ENCODE measurements at places on chromosomes 3 and 15.

DNA sequence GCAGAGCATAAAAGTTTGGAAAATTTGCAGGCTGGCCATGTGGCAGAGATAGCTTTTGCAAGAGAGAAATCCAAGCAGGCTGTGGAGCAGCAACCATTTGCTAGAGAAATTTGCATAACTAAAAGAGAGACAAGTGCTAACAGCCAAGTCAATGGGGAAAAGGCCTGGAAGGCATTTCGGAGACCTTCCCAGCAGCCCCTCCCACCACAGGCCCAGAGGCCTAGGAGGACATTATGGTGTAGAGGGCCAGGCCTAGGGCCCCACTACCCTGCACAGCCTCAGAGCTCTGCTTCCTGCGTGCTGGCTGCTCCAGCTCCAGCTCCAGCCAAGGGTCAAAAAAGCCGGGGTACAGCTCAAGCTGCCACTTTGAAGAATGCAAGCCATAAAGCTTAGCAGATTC lies 82.7 kb downstream of the MYO5A start:
- no peaks in the 10 kb centered on the region for H3K36me3 ChIP-seq
- H3K27ac ChIP-seq = no peak overlapping the region
- no peak overlapping the region for H3K4me3 ChIP-seq
- H3K4me1 ChIP-seq = no peaks in the 10 kb centered on the region
- no peak for DNase-seq

DNA sequence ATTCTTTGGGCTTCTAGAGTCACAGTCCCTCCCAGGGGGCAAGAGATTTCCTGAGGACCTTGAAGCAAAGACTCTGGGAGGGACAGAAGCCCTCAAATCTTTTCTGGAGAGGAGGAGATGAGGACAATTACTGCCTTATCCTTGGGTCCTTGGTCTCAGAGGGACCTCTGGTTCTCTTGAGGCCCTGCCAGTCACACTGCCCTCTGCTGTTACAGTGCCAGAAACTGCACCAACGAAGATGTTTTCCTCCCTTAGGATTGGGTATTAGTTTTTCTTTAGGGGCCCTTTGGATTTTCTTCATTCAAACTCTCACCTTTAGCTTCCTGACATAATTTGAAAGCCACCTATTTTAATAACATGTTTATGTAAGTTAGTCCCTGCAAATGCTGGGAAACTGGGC lies 58.2 kb upstream of the SCN5A start:
- H3K27ac ChIP-seq = no peak overlapping the region
- no peaks in the 10 kb centered on the region for H3K36me3 ChIP-seq
- DNase-seq = no peak
- H3K4me3 ChIP-seq = no peak overlapping the region

DNA sequence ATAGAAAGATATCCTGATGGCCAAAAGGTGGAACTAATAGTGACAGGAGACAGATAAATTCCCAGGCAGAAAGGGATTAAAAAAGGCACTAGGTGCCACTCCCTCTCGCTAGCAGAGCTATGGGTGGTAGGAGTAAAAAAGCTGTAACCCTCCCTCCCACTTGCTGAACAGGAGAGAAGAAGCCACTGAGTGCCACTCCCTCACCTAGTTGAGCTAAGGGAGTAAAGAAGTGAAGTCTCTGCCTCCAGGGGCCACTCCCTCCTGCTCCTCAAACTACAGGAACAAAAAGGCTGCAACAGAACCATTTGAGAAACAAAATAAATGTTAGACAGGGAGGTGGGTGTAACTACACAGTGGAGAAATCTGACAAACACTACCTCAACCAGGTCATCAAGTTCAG lies 276.2 kb upstream of the EPHA6 start:
- no peak for DNase-seq
- H3K27ac ChIP-seq = no peak overlapping the region
- H3K36me3 ChIP-seq = no peaks in the 10 kb centered on the region
- H3K4me3 ChIP-seq = no peak overlapping the region
- H3K4me1 ChIP-seq = no peaks in the 10 kb centered on the region

DNA sequence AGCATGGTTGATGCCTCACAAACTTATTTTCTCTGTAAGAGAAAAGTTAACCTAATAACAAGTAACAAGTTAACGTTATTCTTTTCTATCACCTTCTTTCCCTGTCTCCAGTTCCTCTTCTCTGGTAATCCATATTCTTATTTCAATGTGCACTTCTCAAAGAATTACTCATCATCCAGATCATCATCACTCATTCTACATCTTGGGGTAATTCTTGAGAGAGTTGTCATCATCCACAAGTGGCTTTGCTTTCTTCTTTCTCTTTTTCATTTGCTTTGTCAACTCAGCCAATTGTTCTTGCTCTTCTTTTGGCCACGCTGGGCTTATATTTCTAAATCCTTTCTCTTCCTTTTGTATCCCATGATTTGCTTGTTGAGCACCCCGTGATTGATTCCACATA lies 20.8 kb upstream of the RNF111 start:
- H3K4me3 ChIP-seq = no peak overlapping the region
- DNase-seq = no peak
- no peaks in the 10 kb centered on the region for H3K36me3 ChIP-seq
- H3K4me1 ChIP-seq = no peaks in the 10 kb centered on the region
- H3K27ac ChIP-seq = no peak overlapping the region

DNA sequence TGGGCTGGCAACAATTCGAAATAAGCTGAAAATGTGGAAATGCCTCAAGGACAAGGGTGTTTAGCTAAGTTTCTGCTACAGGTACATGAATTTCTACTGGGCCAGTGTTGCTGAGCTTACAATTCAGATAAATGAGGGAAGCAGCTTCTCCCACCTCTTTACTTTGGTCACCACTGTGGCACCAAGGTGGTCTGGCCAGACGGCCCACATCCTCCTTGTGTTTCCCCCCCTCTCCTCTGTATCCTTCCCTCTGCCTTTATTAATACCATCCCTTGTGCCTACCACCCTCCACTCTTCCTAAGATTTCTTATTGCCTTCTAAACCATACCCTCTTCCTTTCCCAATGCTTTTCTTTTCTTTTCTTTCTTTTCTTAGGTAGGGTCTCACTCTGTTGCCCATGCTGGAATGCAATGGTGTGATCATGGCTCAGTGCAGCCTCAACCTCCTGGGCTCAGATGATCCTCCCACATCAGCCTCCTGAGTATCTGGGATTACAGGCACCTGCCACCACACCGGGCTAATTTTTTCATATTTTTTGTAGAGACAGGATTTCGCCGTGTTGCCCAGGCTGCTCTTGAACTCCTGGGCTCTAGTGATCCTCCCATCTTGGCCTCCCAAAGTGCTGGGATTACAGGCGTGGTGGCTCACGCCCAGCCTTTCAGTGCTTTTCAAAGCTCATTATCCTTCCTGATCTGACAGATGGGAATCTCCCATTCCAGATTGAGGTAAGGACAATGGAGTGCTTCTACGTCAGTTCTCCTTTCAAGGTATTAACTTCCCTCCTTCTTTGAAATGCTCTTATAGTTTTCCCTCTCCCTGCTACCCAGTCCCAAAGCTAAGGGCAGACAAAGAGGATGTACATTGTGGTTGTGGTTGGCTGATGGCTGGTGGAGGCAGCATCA lies 14.8 kb downstream of the ANXA2 start:
- H3K27ac ChIP-seq = no peak overlapping the region
- H3K27me3 ChIP-seq = no peaks in the 10 kb centered on the region
- no peak for DNase-seq
- H3K36me3 ChIP-seq = no peaks in the 10 kb centered on the region
- H3K4me1 ChIP-seq = no peaks in the 10 kb centered on the region

DNA sequence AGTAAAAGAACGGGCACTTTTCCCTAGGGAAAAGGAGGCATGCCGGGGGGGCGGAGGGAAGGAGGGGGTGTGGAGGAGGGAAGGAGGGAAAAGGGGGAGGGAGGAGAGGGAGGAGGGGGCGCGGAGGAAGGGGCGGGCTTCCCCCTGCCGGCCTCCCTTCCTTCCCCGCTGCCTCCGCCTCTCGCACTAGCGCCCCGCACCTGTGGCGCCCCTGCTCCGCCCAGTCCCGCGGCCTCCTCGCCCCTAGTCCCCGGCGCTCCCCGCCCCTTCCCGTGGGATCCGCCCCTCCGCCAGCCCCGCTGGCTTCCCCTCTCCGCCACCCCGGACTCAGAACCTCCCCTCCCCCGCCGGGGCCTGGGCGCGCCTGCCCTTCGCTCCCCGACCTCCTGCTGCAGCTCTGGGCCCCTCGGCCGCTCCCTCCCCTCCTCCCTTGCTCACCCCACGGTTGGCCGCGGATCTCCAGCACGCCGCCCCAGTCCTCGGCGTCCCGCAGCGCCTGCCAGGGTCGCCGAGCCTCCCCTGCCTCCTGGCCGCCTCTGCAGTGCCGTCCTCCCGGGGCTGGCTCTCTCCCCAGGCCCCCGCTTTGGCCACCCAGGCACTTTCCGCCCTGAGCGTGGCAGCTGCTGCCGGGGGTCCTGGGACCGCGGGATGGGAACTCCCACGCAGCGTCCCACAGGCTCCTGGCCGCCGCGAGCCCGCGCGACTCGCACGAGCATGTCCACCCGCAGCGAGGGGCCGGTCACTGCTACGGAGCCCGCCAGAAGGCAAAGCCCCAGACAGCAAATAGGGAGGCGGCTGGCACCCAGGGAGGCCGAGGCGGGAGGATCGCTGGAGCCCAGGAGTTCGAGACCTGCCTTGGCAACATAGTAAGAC lies 147.4 kb downstream of the TJP1 start:
- H3K27me3 ChIP-seq = peaks cover 3% of the 10 kb centered on the region
- no peaks in the 10 kb centered on the region for H3K36me3 ChIP-seq
- no peaks in the 10 kb centered on the region for H3K4me1 ChIP-seq
- no peak for DNase-seq
- no peak overlapping the region for H3K4me3 ChIP-seq

DNA sequence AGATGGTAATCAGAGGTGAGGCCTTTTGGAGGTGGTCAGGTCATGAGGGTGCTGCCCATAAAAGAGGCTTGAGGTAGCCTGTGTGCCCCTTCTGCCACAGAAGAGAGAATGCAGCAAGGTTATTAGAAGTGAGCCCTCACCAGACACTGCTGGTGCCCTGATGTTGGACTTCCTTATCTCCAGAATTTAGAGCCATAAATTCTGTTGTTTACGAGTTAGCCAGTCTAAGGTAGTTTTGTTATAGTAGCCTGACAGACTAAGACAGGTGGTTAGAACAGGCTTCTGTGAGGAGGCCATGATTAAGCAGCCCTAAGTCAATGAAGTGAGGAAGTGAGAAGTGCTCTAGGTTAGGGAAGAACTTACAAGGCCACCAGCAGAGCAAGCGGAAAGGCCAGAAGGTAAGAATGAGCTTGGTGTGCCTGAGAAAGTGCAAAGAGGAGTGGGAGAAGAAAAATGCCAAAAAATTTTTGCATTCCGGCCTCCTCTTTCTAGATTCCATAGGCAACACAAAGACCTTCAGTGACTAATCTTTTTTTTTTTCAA lies 44.2 kb upstream of the STT3B start:
- no peaks in the 10 kb centered on the region for H3K36me3 ChIP-seq
- DNase-seq = no peak
- H3K27me3 ChIP-seq = no peaks in the 10 kb centered on the region
- no peaks in the 10 kb centered on the region for H3K4me1 ChIP-seq
- H3K27ac ChIP-seq = no peak overlapping the region

- no peaks in the 10 kb centered on the region for H3K36me3 ChIP-seq
- DNase-seq = no peak
- no peaks in the 10 kb centered on the region for H3K27me3 ChIP-seq
- H3K27ac ChIP-seq = no peak overlapping the region
- no peak overlapping the region for H3K4me3 ChIP-seq
These were observed 460.3 kb upstream of the PROK2 start for GRCh38 chr3:72245183-72245811.

GRCh38 chr15:50563756-50564155 lies 17.3 kb upstream of the USP50 start:
- DNase-seq = no peak
- H3K4me1 ChIP-seq = no peaks in the 10 kb centered on the region
- peaks cover 28% of the 10 kb centered on the region for H3K36me3 ChIP-seq
- no peak overlapping the region for H3K27ac ChIP-seq

GRCh38 chr3:123773681-123774431 lies 110.3 kb downstream of the MYLK start:
- DNase-seq = no peak
- no peaks in the 10 kb centered on the region for H3K36me3 ChIP-seq
- H3K27me3 ChIP-seq = no peaks in the 10 kb centered on the region
- H3K4me1 ChIP-seq = no peaks in the 10 kb centered on the region
- no peak overlapping the region for H3K27ac ChIP-seq

GRCh38 chr3:150286390-150287147 lies 121.5 kb upstream of the TSC22D2 start:
- H3K4me3 ChIP-seq = no peak overlapping the region
- no peaks in the 10 kb centered on the region for H3K36me3 ChIP-seq
- H3K27me3 ChIP-seq = no peaks in the 10 kb centered on the region
- peak; percentile 48 for DNase-seq

DNA sequence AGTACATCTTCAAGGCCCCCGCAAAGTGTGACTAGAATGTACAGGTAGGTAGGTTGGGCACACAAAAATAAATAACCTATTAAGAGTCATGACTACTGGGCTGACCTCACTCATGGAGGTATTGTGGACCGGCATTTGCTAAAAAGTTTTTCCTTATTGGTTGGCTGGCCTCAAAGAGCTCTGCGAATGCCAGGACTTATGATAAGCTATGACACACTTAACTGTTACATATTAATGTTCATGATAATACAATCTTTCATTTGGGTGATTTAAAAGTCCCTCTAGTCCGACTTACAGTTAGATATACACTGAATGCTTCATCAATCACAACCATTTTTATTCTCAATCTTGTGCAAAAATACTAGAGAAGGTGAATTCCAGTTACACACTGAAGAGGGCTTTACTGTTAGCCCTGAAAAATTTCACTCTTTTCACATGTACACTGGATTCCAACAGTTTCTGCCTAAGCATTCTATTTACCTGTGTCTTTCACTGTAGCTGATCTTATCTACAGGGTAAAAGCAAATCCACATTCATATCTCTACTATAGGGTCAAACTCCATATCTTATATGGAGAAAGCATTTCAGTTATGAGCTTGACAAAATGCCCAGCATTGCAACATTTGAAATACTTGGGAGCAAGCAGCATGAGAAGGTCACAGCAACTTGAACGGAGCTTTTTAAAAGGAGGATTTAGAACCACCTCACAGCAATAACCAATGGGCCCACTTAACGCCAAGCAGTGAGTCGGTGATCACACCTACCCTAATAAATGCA lies 329.1 kb downstream of the FOXP1 start:
- H3K4me3 ChIP-seq = no peak overlapping the region
- no peaks in the 10 kb centered on the region for H3K36me3 ChIP-seq
- no peaks in the 10 kb centered on the region for H3K27me3 ChIP-seq

GRCh38 chr3:142027735-142028134 lies 121.6 kb downstream of the TFDP2 start:
- peak overlapping the region; percentile 57 for H3K27ac ChIP-seq
- peak overlapping the region; percentile 42 for H3K4me3 ChIP-seq
- no peaks in the 10 kb centered on the region for H3K36me3 ChIP-seq
- DNase-seq = peak; percentile 3
- no peaks in the 10 kb centered on the region for H3K4me1 ChIP-seq

Data from naive thymus-derived CD4-positive, alpha-beta T cell (primary cell).